ENCODE measurements at places on chromosomes 5 and 9.
A peak's percentile ranks its signal among the peaks of the same experiment; 100 is the strongest.

- DNase-seq: no peak
Observed at GRCh38 chr5:103013933-103014552, 105.9 kb downstream of the GIN1 start.

- peak; percentile 92 for DNase-seq
Observed at GRCh38 chr5:168424594-168425323, 61.5 kb upstream of the RARS1 start.

GRCh38 chr9:127921557-127922120 lies 4.8 kb upstream of the ST6GALNAC4 start:
- peak; percentile 48 for DNase-seq

DNA sequence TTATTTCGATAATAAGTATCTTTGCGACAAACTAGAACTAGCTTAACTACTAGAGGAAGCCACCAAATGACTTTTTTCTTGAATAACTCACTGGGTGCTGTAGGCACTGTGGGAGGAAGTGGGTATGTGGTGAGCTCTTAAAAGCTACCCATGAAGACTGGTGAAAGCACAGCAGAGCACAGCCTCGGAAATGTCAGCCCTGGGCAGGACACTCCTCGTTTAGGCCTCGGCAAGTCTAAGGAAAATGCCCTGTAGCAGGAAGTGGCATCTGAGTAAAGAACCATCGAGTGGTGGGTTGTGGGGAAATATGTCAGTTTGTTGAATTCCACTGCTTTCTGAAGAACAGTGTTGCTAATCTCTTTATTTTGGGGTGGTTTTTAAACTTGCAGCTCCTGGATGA lies 44.0 kb upstream of the NCS1 start:
- no peak for DNase-seq

DNA sequence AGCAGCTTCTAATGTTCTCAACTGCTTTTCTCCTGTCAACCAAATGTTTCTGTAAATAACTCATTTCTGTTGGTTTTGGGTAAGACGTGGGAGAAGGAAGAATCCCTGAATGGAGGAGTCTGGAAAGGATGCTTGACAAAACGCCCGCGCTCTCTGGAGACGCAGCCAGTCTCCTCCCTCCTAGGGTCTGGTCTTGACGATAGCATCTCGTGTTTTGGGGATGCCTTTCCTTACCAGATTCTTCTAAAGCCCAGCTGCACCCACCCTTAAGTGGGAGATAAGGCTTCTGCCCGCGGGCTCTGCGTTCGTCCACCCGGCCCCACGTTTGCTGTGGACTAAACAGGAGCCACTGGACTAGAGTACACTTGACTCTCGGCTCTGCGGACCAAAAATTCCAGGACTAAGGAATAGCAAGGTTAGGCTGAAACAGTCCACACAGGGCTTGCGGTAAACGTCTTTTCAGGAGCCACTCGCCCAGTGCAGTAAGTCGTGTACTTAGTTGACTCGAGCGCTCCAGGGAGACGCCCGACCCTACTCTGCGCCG lies 491 bp upstream of the CTSL start:
- DNase-seq: no peak

GRCh38 chr5:175257847-175258194 lies 186.2 kb downstream of the DRD1 start:
- no peak for DNase-seq

- DNase-seq: peak; percentile 34
Observed at GRCh38 chr9:121399126-121399882, 29.3 kb upstream of the STOM start.

All from fibroblast of skin of right quadriceps (primary cell).